Fibroblast of villous mesenchyme (primary cell): ENCODE measurements at places on chromosomes 12 and 14. TPM values are rescaled to one million over a fixed set of nuclear protein-coding genes. Genes with fewer than 3 reads are reported as not detected.

The HOXC5 gene
- 0.43 and 1.3 TPM in 2 replicates for total RNA-seq

- no peak for DNase-seq
Observed at GRCh38 chr14:83842547-83842946, 1687.4 kb upstream of the FLRT2 start.

The LTBP2 gene
- total RNA-seq = 210 and 339 TPM in 2 replicates

The ABCC9 gene
- total RNA-seq = 7.4 and 12.1 TPM in 2 replicates

The GPR68 gene
- total RNA-seq = 0.86 and 2.9 TPM in 2 replicates

The KRT80 gene
- 0.32 and 1.3 TPM in 2 replicates for total RNA-seq

DNA sequence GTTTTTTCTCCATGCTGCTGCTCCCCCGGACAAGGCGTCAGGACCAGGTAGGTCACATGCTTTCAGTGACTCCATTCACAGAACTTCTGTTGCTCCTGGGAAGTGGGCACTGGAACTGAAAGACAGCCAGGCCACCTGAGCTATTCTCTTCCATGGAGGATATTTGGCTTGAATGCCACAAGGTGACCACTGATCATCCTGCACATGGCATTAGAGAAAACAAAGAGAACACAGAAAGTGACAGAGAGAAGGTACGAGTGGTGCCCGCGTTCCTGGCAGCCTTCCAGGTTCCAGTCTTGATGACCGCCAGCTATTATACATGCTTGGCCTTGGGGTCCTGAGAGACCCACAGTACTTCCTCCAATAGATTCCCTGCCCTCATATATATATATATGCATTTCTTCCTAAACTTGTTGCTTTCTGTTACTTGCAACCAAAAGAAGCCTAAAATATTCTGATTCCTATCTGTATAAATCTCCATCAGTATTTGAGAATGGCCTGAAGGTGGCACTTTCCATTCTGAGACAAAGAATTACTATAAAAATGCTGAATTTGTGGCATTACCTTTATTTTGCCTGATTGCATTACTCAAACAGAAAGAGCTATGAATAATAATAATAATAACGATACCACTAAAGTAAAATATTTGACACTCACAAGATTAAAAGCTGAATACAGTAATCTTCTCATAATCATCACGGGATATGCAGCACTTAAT is 174.9 kb downstream of the FOXN3 start:
- DNase-seq = no peak
